GM23248 (cell line): ENCODE measurements at places on chromosomes 13 and 19.

DNA sequence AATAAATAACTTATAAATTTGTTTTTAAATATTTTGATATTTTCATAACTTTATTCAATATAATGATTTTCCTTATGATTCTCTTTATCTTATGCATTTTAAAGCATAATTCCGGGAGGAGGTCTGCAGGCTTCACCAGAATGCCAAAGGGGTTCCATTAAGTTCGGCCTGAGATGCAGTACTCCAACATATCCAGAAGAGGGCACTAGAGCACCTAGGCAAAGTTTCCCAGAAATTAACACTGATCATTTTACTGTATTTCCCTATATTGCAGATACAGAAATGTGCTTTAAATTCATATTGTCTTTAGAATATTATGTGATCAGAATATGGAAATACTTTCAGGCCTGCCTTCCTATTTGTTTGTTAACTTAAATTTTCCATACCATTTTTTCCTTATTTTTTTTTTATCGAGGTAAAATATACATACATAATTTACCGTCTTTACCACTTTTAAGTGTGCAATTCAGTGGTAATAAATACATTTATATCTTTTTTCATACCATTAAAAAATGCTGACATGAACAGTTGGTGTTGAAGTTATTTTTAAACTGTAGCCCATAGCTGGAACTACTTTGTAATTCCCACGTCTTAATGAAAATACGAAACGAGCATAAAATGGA, 58.9 kb upstream of the TM9SF2 start:
- DNase-seq: peak; percentile 58

GRCh38 chr13:73092829-73093228, 34.0 kb downstream of the KLF5 start:
- DNase-seq: no peak

DNA sequence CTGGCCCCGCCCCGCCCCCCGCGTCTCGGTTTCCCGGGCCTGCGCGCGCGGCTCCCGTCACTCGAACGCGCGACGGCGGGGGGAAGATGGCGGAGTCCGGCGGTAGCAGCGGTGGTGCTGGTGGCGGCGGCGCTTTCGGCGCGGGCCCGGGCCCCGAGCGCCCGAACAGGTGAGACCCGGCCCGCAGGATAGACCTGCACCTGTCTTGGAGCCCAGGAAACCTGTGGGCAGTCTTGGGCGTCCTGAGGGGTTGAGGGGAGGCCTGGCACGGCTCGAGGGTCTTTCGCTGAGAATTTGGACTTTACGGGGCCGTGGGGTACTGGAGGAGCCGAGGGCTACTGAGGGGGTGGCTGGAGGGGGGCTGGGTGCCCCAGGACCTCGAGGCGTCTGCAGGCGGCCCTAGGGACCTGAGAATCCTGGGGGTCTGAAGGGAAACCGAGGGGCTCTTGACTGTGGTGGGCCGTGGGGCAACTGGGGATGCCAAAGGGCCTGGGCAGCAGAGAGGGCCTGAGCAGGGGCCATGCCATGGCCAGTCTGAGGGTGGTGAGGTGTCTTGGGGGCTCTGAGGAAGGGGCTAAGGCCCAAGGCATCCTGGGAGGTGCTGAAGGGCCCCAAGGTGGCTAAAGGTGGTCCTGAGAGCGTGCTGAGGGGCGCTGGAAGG, at the start of gene KLHL26:
TSS of gene KLHL26 (plus strand) at position 60 of the 661 bp plus-strand sequence. CDS start at position 87, 27 bp downstream.
- DNase-seq: no peak

- DNase-seq: no peak
Measured at GRCh38 chr13:66159511-66159910, 1070.6 kb downstream of the PCDH9 start.

DNA sequence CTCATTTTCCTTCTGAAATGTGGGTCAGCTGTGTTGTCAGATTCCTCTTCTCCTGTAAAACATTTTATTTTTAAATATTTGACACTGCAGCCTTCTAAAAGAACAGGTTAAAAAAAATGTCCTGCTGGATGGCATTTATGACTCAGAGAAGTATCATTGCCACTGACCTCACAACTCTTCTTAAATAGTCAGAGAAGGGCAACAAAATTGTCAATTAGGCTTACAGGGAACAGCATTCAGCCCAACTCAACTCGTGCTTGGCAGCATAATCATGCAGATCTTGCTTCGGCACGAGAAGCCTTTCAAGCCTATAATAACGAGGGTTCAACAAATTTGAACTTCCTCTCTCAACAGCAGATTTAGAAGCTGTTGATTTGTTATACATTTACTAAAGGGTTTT, 296.7 kb upstream of the DACH1 start:
- DNase-seq: no peak

DNA sequence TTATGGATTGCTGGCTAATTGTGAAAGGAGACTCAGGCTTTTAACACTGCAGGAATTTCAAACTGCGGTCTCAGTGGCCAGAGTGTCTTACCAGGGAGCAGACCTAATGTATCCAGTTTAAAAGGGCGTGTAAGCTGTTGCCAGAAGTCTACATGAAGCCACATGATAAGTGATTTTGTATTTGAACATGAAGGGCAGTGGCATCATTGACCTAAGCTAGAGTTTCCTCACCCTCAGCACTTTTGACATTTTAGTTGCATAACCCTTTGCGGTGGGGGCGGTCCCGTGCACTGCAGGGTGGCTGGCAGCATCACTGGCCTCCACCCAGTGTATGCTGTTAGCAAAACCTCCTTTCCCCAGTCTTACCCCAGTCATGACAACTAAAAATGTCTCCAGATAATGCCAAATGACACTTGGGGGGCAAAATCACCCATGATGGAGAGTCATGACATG, 23.7 kb upstream of the GPR18 start:
- peak; percentile 71 for DNase-seq
